ENCODE measurements at places on chromosomes 7 and 10.
A peak's percentile ranks its signal among the peaks of the same experiment; 100 is the strongest.

- DNase-seq = no peak
These were observed 3.3 kb upstream of the ZNF746 start for GRCh38 chr7:149500910-149501309.

DNA sequence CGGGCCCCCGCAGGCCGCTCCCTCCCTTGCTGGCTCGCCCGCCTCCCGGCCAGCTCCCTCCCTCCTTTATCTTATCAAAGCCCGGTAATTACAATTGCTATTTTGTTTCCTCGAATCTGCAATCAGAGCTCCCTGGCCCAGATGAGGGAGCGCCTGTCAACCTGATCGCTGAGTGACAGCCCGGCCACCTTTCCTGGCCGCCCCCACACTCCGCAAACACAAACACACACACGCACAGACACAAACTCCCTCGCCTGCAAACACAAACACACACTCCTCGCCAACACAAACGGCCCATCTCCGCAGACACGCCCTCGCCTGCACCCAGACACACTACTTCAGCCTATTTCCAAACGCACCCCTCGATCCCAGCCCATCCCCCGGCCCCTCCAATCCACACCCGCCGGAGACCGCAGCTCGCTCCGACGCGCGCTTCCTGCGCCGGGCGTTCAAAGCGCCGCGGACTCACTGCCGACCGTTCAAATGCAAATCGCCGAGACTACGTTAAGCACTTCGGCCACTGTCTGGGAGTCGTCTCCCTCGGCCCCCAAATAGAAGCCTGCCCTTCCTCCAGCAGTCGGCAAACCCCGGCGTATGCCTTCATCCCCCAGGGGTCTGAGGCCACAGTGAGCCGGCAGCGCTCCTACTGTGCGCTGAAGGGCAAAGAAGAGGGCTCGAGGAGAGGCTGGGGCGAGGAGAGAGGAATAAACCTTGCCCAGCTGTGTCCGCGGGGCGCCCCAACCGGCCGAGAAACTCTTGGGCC lies 3.0 kb upstream of the FGF8 start:
- peak; percentile 50 for DNase-seq

GRCh38 chr10:101000915-101001658 lies 1.5 kb downstream of the LZTS2 start:
- DNase-seq = peak; percentile 62

DNA sequence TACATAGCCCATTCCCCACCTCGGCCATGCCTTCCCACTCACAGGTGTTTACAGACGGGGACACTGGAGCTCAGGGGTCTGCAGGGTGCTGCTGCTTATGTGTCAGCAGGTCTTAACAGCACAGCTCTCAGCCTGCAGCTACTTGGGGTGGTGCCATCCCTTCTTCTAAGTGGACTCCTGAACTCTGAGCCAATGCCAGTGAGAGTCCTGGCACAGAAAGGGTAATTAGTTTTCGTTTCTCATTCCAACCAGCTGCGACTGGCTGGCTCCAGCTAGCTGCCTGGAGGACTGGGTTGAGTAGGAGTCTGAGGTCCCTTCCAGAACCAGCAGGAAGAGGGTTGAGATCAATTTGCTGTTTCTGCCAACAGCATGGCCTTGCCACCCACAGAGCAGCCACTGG lies 88.3 kb upstream of the AGK start:
- DNase-seq = no peak

DNA sequence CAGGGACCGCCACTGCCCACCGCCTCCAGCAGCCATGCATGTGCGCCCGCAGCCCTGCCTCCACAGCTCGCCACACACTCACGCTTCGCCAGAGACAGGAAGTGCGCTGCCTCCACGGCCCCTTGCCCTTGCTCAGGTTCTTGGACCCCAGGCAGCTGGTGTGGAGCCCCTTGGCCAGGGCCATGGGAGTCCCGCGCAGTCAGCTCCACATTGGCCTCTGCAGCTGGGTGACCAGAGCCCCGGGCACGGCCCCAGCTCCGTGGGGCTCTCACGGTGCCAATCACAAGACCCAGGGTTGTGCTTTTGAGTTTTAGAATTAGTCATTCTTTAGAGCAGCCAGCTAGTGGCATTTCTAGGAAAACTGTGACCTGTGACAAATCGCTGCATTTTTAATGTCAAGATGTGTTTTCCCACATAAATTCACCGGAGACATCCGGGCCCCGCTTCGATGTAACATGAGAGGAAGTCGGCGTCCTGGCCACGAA lies 4.3 kb upstream of the UTF1 start:
- no peak for DNase-seq

All from HT-29 (cell line).